ENCODE measurements at places on chromosomes 5 and 9.

GRCh38 chr5:760363-761058, 24.0 kb downstream of the ZDHHC11B start:
- DNase-seq = no peak

DNA sequence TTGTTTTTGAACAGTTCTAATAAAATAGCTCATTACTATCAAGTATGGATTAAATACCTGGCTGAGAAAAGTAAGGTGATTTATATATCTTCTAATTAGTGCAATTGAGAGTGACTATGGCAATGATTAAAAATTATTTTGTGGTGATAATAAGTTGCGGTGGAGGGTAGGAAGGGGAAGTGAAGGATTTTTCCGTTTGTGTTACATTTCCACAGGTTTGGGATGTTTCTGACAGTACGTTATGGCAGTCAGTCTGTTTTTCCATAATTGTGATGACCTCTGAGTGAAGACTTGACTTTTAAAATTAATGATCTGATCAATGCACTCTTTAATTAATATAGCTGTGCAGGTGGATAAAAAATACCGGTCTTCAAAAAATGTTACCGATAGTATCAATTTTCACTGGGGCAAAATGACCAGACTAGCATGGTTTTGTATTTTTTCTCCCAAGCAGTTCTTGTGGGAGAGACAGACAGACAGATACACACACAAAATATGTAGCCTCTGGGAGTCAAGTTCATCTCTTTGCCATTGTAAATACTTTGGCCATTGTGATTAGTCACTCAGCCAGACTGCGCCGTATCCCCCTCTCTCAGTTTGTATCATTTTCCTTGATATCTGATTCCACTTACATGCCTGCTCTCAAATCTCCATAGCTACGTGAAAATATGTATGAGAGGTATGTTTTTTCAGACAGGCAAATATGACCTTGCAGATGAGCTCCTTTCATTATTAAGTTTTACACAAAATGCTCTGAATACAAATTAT, 60.2 kb downstream of the ARHGAP26 start:
- no peak for DNase-seq

DNA sequence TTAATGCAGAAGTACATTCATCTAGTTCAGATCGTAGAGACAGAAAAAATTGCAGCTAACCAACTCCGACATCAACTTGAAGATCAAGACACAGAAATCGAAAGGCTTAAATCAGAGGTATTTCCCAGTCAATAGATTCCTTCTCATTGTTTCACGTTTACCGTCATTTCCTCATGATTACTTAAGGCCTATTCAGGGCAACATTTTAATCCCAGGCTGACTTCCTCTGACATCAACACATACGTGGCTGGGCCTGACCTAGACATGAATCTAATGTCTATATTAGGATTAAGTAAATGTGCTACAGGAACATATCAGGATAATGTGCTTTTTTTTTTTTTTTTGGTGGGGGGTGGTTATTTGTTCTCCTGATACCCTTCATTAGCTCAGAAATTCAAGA, 107.9 kb downstream of the RASGRF2 start:
- no peak for DNase-seq

GRCh38 chr9:132881826-132882225, 3.1 kb downstream of the SPACA9 start:
- DNase-seq = no peak

DNA sequence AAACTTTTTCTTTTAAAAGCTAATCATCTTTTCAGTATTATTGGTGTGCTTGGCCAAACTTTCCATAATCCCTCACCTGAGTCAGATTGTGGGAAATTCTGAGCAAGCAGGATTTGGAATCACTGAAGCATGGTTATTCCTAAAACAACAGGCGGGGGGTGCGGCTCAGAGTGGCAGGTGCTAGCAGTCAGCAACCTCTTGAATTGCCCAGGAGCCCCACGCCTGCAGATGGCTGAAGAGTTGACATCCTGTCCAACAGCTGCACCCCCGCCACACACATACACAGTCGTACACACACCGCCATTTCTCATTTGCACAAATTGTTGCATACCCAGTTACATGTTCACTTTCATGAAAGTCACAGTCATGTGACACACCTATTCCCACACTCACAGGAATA, 96.6 kb downstream of the LHX2 start:
- no peak for DNase-seq

GRCh38 chr5:138725153-138725817, 27.9 kb upstream of the CTNNA1 start:
- no peak for DNase-seq

DNA sequence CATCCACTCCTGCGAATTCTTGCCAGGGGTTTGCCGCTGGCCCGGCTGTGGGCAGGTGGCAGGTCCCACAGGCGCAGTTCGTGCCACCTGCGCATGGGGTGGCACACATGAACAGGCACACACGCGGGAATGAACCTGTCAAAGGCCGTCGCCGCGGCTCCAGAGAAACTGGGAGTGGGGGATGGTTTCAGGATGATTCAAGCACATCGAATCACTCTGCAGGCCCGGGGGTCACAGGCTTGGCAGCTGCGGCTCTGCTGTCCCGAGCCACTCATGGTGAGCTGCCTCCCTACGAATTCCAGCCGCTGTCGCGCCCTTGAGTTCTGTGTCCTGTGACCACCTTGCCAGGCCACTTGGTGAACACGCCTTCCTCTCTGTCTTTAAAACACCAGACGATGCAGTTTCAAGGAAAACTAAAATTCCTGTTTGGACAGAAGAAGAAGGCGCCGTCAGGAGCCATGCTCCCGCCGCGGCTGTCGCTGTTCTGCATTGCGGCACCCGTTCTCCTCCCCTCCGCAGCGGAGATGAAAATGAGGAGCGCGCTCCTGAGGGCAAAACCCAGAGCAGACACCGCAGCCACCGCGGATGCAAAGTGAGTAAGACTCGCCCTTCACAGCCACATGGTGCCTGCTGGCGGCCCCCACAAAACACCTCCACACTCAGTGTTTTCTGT, 15.4 kb upstream of the EXOC3 start:
- no peak for DNase-seq

DNA sequence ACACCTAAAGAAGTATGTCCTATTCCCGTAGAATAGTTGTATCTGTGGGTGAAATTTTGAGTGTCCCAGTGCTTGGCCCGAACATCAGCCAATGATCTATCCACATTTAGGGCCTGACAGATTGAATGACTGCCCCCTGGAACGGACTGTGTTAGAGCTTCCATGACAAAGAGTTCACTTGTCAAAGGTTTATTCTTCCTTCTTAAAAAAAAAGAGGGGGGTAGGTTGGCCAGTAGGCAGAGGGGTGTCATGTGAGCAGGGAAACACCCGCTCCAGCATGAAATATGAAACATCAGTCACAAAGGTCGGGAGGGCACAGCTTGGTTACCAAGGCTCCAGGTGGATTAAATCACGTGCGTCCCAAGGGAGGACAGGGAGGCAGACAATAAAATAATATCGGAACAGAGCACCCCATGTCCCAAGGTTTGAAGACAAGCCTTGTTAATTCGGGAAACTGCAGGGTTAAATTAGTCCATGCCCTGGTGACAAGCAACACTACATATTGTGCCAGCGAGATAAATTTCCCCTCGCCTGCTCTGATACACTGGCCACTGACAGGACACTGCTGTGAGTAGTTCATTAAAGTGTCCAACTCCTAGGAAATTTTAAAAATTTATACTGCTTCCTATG, 401.2 kb downstream of the IRX1 start:
- no peak for DNase-seq

DNA sequence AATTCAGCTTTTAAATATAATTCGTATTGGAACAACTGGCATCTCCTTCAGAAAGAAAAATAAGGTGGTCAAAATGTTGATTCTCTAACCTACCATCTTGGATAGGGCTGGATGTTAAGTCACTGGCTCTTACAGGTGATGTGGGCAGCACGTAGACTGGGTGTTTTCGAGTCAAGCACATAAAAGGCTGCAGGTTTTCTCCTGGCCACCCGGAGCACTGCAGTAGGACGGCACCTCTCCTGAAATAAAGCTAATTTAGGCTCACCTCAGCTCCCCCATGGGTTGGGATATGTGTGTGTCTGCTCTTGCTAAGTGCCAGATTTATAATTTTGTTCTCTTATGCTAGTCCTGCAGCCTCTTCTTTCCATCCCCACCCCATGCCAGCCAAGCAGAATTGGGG, 80.3 kb downstream of the IQGAP2 start:
- DNase-seq = no peak

DNA sequence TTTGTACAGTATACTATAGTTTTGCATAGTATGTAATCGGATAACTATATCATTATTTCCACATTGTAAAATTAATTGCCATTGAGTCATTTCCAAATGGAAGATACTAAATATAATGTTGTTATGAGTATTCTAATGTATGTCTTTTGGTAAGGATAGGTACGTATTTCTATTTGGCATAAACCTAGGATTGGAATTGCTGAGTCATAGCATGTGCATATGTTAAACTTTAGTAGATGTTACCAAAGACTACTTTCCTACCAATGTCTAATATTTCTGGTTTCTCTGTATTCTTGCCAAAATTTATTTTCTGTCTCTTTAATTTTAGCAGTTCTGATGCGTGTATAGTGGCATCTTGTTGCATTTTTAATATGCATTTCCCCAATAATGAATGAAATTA, 825.1 kb upstream of the ARRDC3 start:
- DNase-seq = no peak

DNA sequence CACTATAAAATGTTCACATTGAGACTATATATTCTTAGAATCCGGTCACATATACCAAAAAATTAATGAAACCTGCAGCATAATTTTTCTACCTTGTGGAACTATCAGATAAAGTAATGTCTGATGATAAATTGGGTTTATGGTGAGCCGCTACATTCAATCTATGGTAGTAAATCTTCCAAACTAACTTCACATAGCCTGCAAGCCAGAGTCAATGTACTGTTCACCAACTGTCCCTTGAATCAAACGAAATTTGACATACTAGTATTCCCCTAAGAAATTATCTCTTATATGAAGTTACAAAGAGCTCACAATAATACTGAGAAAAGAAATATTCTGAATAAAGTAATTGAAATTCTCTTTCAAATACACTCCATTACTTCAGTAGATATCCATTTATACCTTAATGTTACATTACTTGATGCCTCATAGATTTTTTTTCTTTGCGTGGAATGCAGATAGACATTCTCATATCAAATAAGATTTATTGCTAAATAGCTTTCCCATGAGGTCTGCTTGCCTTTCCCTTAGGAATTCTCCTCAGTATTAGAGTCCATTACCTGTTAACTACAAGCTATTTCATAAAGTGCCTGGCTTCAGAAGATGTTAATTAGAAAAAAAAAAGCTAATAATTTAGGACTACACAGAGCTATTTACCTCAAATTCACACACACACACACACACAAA, 169.5 kb downstream of the PTPRD start:
- no peak for DNase-seq

DNA sequence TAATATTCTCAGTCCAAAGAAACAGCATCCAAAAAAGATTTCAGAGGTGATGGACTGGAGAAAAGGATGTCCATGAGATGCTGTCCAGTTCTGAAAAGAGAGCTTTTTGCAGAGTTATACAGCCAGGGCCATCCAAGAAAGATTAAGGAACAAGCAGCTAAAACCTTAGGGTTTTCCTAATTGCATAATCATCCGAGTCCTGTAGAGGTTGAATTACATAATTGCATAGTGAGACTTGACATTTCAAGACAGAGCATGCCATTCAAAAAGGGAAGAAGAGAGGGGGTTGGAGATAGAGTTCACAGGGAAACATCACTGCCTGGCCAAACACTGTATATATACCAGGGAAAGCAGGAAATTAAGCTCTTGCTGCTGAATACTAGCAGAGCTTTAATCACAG, 1729.2 kb upstream of the WWC1 start:
- DNase-seq = no peak
